Kidney epithelial cell (primary cell): ENCODE measurements at places on chromosomes 4 and X. TPM values are rescaled to one million over a fixed set of nuclear protein-coding genes. Genes with fewer than 3 reads are reported as not detected.

DNA sequence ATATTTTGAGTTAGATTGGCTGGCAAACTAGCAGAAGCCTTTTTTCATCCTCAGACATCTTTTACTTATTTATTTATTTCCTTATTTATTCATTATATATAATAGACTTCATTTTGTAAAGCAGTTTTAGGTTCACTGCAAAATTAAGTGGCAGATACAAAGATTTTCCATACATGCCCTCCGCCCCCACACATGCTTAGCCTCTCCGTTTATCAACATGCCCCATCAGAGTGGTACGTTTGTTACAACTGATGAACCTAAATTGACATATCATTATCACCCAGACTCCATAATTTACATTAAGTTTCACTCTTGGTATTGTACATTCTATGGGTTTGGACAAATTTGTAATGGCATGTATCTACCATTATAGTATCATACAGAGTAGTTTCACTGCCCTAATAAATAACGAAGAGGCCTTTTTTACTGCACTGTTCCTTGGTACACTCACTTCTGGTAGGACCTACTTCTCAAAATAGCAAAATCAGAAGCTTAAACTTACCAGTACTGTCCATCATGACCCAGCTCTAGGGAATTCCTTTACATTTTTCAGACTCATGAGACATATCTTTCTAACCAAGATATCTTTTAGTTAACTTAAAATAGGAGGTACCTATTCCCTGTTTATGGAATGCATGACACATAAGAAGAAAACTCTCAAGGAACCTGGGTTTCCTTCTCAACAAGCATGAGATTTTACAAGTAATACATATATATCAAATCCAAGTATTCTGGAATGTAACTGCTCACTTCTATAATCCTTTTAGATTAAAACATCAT lies 4.8 kb upstream of the TMPRSS11B start:
- DNase-seq = no peak

- no peak for DNase-seq
These were observed 62.7 kb upstream of the SHOX start for GRCh38 chrX:567891-568290.

- DNase-seq = no peak
These were observed 95.6 kb upstream of the CBR4 start for GRCh38 chr4:169105620-169106019.

DNA sequence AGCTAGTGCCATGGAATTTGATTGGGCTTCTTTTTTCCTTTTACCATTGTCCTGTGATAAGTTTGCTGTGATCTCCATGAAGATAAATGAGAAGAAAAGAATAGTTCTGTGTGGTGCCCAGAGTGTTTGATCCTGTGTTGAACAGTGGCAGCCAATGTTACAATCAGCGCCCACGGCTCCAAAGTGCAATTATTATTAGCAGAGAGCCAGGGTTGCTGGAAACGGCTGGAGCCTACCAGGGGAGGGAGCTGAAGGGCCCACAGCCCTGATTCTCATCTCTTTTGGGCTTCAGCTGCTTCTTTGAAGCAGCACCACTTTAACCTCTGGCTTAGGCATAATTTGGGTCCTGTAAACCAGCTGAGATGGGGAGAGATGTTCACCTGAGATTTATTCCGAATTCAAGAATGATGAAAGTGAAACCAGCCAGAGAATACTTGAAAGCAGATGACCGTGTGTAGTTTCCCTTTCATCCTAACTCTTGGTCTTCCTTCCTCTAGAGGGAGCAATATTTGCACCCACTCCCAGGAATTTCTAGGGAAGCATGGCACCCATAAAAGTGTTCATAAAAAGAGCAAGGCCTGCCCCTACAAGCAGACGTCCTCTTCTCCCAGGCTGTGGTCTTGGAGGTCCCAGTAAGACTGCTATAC lies 298.3 kb downstream of the EVC2 start:
- no peak for DNase-seq

DNA sequence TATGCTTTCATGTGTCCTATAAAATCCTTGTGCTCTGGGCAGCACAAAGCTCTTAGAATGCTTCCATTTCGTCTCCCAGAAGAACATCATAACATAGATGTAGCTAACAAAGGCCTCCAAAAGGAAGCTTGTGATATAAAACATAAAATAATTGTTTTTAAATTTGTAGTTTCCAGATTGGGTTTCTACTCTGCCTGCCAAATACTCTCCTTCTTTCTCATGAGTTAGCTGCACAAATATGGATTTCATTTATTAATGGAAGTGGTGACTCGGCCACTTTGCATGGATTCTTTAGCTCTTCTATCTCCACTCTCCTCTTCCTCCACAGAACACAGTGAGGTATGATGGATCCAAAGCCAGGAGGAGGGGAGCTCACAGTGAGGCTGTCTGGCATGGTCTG lies 265.4 kb downstream of the COL25A1 start:
- no peak for DNase-seq

GRCh38 chr4:93842601-93843252 lies 14.2 kb downstream of the ATOH1 start:
- no peak for DNase-seq

GRCh38 chr4:169050284-169050683 lies 40.2 kb upstream of the CBR4 start:
- DNase-seq = no peak

The MAOA gene
- 1.0 and 2.1 TPM in 2 replicates for total RNA-seq

GRCh38 chr4:128227991-128228571 lies 59.5 kb downstream of the PGRMC2 start:
- no peak for DNase-seq

DNA sequence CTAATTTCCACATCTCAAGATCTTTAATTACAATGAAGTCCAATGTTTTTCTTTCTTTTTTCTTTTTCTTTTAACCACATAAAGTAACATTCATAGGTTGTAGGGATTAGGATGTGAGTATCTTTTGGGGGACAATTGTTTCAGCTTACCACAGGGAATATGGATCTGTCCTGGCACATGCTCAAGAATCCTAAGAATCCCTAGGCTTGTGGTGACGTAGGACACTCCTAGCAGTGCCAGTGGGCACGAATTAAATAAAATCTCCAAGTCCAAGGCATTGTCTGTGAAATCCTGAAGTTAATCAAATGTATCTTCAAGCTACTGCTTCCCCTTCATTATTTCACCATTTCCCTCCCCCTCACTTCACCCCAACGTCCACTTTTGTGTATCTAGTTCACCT lies 2.6 kb upstream of the LAS1L start:
- no peak for DNase-seq

DNA sequence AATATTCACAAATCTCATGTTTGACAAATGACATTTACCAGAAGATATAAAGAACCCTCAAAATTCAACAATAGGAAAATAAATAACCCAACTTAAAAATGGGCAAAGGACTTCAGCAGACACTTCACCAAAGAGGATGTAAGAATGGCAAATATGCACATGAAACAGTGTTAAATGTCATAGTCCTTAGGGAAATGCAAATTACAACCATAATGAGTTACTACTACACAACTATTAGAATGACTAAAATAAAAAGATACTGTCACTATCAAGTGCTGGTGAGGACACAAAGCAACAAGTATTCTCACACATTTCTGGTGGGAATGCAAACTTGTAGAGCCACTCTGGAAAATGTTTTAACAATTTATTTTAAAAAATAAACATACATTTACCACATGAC lies 40.8 kb upstream of the NR0B1 start:
- DNase-seq = no peak

GRCh38 chr4:90584051-90584450 lies 456.9 kb downstream of the CCSER1 start:
- no peak for DNase-seq

DNA sequence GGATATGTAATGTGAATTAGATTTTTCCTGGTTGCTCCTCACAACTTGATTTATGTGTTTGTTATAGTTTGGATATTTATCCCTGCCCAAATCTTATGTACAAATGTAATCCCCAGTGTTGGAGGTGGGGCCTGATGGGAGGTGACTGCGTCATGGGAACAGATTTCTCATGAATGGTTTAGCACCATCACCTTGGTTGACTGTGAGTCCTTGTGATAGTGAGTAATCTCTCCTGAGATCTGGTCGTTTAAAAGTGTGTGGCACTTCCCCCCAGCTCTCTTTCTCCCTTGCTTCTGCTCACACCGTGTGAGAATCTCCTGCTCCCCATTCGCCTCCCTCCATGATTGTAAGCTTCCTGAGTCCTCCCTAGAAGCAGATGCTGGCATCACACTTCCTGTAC lies 2.2 kb downstream of the MID2 start:
- no peak for DNase-seq

DNA sequence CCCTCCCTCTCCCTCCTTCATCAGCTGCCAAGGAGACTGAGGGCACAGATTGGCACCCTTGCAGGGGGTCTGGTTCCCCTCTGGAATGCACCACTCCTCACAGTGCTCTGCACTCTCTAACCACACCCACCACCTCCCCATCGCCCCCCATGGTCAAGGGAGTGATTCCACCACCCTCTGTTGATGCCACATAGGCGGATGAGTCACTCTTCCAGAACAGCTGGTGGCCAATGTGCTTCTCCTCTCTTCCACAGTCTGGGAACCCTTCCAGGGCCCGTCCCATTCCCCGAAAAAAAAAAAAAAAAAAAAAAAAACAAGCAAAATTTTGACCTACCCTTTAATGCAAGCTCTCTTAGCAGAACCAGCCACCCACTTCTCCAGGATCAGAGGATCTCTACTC lies 341.3 kb upstream of the KLF3 start:
- no peak for DNase-seq

GRCh38 chr4:150005537-150005936 lies 72.7 kb upstream of the DCLK2 start:
- no peak for DNase-seq

DNA sequence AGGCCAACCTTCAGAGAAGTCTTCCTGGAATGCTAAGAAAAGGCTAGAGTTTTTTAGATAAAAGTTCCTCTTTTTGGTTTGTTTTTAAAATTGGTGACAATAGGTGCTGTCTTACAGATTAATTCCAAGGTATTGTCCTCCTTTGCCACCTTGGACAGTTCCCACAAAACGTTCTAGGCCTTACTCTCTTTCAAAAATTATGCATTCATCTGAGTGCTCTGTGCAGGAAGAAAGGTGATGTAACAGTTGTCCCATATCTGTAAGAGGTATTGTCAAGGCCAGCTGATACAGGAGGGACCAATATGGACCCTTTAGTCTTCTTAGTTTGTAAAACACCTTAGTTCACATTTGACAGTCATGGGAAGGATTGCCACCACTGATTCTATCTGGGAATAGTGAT lies 15.9 kb upstream of the CXCL5 start:
- DNase-seq = no peak

The NDP gene
- not detected in 2 replicates for total RNA-seq

GRCh38 chr4:37825968-37826294 lies 555 bp upstream of the PGM2 start:
- DNase-seq = no peak

GRCh38 chr4:20195071-20195885 lies 56.4 kb upstream of the SLIT2 start:
- no peak for DNase-seq

- no peak for DNase-seq
These were observed 111.0 kb downstream of the DHX15 start for GRCh38 chr4:24473309-24473721.

DNA sequence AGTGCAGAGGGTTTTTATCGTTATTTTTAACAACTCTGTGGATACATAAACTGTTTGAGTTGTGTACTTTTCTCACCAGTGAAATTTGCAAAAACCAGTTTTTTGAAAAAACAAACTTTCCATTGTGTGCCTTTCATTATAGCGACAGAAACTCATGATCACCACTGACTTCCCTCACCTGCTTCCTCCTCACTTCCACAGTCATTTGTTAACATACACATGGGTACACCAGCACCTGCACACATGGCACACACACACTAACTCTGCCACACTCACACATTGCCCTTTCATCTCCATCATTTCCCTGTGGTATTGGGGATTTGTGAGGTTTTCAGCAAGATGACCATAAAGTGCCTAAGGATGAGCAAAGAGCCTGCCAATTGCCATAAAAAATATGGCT lies 20.6 kb downstream of the CLDN22 start:
- DNase-seq = no peak

The CFAP47 gene
- 0.08 and 0.21 TPM in 2 replicates for total RNA-seq

The F8A2 gene
- total RNA-seq = 1.0 TPM in 1 of 2 replicates, not detected in the other

The NKX3-2 gene
- total RNA-seq = not detected in 2 replicates

DNA sequence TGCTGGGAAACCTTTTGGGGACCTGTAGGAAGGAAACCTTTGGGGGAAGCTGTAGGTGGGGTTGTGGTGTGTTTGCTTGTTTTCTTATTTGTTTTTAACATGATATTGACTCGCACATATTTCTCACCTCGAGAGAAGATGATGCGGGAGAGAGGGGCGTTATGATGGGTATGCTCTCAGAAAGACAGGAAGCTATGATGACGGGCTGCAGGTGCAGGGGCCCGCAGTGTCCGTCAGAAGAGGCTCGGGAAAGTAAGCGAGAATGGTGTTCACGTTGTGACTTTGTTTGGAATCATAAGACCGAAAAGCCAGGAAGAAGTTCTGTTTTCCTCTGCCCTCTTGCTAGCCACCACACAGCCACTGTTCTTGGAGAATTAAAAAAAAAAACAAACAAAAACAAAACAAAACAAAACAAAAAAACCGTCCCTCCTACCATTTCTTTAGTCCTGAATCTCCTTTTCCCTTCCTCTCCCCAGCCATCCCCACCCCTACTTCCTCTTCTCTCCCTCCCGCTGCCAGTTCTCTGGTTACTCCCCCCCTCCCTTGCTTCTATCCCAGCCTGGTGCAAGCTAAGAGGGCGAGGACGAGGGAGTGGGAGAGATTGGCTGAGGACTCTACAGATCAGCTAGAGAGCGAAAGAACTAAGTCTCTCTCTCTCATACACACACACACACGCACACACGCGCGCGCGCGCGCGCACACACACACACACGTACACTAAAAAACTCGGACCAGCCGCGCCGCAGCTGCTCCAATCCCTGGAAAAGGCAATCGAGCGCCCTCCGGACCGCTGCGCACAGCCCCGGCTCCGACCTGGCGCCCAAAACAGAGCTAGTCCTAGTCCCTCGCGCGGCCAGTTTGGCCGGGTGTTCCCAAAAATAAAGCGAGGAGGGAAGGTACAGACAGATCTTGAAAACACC lies at the start of gene BMP3:
BMP3 (plus strand) TSS at position 648 of the 920 bp plus-strand sequence. CDS start 577 bp downstream, outside the sequence.
- no peak for DNase-seq

DNA sequence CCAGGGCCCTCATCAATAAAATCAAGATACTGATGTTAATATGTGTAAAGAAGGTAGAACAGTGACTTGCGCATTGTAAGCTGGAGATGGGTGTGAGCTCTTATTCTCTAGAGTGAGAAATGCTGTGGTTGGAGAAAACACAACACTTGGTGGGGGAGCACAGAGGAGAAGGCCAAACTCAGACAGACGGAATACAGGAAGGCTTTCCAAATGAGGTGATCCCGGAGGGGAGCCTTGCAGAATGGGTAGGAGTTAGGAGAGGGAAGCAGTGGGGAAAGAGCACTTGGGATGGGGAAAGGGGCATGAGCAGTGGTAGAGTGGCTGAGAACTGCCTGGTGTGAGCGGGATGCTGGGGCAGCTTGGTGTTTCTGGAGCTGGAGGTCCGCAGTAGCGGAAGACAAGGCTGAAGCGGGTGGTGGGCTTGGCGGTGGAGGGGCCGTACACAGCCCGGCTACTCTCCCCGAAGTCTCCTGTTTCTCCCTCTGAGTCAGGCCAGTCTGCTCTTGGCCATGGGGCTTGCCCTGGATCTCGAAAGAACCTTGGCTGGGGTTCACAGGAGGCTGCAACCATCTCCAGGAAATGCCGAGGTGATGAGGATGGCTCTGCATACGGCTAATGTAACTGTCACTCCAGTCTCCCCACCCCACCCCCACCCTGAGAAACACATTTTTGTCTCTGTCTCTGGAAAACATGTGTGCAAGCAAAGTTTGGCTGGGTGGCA lies 11.3 kb upstream of the PLAC1 start:
- no peak for DNase-seq
